Activated CD4-positive, alpha-beta T cell treated with anti-CD3 and anti-CD28 coated beads for 1 hour (primary cell): ENCODE measurements at places on chromosomes 1 and 21.

- DNase-seq: peak; percentile 55
These were observed 725 bp downstream of the MTFR1L start for GRCh38 chr1:25820247-25821111.

DNA sequence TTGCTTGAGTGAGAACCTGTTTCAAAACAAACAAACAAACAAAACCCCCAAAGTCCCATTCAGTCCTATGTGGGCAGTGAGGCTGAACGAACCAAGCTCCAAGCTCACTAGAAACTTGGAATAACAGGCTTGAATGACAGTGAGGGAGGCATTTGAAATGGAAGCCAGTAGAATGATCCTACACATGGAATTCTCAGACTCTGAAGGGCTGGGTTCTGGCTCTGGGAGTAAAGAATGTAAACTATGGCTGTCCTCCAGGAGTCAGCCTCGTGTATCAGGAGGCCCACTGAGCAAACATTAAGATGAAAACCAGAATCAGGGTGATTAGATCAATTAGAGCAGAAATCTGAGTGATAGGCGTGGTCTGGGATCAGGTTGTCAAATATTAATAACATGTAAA is 14.9 kb downstream of the PCP4L1 start:
- DNase-seq: no peak

GRCh38 chr1:245528258-245528635 is 373.5 kb downstream of the KIF26B start:
- no peak for DNase-seq

GRCh38 chr1:151547119-151547899 is 7.2 kb downstream of the TUFT1 start:
- no peak for DNase-seq

GRCh38 chr1:234611847-234612351 is 1.9 kb upstream of the IRF2BP2 start:
- no peak for DNase-seq

DNA sequence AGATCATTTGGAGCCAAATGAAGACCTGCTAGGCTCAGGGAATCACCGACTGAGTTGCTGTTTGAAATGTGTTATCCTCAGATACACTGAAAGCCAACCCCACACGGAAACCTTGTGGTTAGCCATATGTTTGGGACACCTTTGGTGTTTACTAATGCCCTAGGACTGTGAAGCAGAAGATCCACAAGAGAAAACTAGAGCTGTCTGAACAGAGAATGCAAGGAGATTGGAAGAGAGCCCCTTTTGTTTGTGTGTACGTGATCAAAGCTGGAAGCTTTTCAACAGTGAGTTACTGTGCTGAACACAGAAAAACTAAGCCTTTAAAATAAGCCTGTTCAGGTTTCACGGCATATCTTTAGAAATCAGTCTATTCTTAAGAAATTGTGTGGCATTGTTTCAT is 908.2 kb upstream of the ADGRL2 start:
- DNase-seq: no peak

GRCh38 chr21:14542638-14543037 is 3.5 kb downstream of the SAMSN1 start:
- DNase-seq: no peak

DNA sequence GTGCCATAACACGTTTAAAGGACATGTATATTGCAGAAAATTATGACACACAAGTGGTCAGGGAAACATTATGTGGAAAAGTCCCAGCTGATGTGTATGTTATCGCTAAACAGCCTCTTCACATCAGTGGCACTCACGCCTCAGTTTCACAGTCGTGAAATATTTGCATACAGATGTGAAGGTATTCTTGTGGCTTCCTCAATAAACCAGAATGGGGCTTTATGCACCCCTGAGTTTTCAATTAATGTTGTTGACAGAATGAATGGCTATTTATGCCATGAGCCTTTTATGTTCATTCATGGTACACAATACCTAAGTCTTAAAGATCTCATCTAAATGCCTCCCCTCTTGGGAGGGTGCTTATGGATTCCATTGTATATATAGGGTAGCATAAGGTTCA is 202.1 kb upstream of the ADGRL2 start:
- no peak for DNase-seq

DNA sequence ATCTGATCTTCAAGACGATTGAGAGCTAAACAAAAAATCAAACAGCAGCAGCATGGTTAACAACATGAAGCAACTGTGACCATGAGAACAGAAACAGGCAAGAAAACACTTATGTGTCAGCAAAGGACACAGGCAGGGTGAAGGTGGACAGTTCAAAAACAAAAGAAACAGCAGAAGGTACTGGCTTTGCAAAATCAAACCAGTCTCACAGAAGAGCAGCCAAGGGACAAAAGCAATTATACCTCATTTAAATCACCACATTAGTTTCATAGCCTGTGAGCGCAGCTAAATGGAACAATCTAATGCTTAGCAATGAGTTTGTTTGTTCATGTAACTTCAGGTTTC is 59.1 kb downstream of the CAPN2 start:
- DNase-seq: no peak

DNA sequence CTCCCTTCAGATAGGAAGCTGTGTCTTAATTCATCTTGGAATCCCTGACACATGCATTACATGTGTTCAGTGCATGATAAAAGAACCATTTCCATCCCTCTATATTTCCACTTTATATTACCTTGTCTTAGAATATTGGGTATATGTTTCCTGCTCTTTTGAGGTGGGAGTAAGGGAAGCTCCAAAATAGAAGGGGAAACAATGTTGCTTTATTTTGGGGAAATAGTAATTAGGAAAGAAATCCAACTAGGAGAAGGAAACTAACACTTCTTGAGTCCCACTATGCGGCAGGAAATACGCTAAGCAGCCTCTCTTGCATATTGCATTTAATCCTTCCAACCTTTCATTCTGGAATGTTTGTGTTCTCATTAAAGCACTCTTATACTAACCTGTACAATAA is 89.4 kb upstream of the VAV3 start:
- DNase-seq: no peak

DNA sequence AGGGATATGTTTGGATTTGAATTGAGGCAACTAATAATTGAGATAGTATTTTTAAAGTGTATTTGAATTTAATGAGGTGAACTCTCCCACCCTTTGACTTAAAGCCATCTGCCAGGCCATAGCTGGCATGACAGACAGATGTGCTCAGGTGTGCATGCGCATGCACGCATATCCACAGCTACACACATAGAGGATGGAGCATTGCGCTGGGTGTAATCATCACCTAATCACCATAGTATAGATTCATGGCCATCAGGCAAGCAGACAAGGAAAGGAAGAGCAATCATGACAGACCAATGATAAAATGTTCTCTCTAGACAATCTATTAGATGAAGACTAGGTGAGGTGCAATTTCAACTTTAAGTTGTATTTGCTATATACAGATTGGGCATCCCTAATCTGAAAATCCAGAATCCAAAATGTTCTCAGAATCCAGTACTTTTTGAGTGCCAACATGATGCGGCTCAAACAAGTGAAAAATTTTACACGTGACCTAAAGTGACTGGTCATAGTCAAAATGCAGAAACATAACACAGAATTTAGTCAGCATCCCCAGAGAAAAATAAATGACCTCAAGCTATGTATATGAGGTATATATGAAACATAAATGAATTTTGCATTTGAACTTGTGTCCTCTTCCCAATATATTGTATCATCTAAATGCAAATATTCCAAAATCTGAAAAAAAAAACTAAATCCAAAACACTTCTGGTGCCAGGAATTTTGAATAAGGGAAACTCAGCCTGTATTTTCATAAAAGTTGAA is 70.1 kb downstream of the PTPRC start:
- no peak for DNase-seq

- DNase-seq: no peak
These were observed 241.6 kb downstream of the BACH1 start for GRCh38 chr21:29540289-29540688.

GRCh38 chr1:229788004-229788403 is 162.0 kb downstream of the URB2 start:
- no peak for DNase-seq
